Occipital lobe (tissue), 3 donors: ENCODE measurements at places on chromosomes 1 and 21. TPM values are rescaled to one million over a fixed set of nuclear protein-coding genes. Genes with fewer than 3 reads are reported as not detected.
A peak's percentile ranks its signal among the peaks of the same experiment; 100 is the strongest.

- DNase-seq = no peak
Measured at GRCh38 chr1:107442551-107442950, 301.7 kb downstream of the NTNG1 start.

DNA sequence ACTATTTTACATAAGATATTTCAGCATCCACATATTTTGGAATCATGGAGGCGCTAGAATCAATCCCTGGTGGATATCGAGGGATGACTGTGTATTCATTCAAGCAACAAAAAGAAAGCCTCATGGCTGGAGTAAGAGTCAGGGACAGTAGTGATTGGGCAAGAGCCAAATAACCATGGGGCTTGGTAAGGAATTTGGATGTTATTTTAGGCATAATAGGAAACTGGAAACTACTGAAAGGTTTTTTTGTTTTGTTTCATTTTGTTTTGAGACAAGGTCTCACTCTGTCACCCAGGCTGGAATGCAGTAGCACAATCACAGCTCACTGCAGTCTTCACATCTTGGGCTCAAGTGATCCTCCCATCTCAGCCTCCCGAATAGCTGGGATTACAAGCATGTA is 33.8 kb upstream of the EYA3 start:
- DNase-seq = no peak

- peak; percentile 82 for DNase-seq
Measured at GRCh38 chr1:166947398-166948043, 27.8 kb downstream of the ILDR2 start.

- DNase-seq = no peak
Measured at GRCh38 chr1:172723251-172723650, 64.3 kb downstream of the FASLG start.

DYRK3 gene
- total RNA-seq = 18.2 TPM

GUCA2B gene
- not detected for total RNA-seq

- DNase-seq = peak; percentile 5
Measured at GRCh38 chr1:51877434-51878307, 856 bp downstream of the NRDC start.

GRCh38 chr21:44931137-44931500 is 8.7 kb upstream of the SLX9 start:
- DNase-seq = no peak

GRCh38 chr1:54199151-54199764 is 572 bp downstream of the CYB5RL start:
- no peak for DNase-seq

- no peak for DNase-seq
Measured at GRCh38 chr1:2192031-2192995, 2.3 kb downstream of the FAAP20 start.

- DNase-seq = no peak
Measured at GRCh38 chr1:154471304-154471703, 30.7 kb upstream of the TDRD10 start.

- no peak for DNase-seq
Measured at GRCh38 chr1:224883091-224883490, 46.4 kb upstream of the DNAH14 start.
